ENCODE measurements at places on chromosomes 16 and 17.

- DNase-seq = peak; percentile 25
These were observed at the start of gene BCO1 for GRCh38 chr16:81238296-81239011. BCO1 (plus strand) TSS chr16:81238689; CDS start chr16:81238909, 220 bp downstream.

- peak; percentile 8 for DNase-seq
These were observed 62.9 kb upstream of the CPHXL start for GRCh38 chr16:75789237-75789636.

DNA sequence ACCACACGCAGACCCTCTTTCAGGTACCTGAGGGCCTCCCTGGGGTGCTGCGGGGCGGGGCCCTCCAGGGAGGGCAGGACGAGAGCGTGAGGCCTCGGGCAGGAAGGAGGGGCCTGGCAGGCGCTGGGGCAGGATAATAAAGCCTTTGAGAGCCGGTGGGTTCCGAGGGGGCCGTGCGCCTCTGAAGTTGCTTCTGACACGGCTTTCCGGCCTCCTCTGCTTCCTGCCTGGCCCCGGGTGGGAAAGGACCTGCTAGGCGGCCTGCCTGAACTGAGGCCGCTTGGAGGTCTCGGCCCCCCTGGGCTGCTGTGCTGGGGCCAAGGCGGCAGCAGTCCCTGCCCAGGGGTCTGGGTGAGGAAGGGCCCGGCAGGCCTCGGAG lies 10.4 kb downstream of the CENPX start:
- DNase-seq = peak; percentile 62

DNA sequence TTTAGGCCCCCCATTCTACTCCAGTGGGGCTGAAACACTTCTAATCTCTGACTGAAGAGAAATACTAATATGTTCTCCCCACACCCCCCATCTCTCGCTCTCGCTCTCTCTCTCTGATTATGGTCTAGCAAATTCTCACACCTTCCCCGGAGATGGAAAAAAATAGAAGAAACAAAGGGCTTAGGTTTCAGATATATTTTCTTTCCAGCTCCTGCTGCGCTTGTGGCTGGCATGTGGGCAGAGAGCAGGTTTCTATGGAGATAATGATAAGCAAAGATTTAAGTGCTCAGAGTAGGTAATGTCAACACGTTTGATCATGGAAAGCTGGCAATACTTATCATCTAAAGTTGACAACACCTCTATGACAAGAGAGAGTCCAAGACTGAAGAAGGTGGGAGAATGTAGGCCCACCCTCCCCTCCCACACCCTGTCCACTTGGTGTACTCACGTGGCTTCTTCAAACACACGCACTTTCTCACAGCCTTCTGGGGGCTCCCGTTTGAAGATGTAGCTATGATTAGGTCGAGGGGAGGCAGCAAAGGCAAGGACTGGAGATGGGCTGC lies 8.0 kb upstream of the SLC35B1 start:
- no peak for DNase-seq

GRCh38 chr16:75494184-75494583 lies 1.1 kb downstream of the CHST6 start:
- peak; percentile 49 for DNase-seq
